ENCODE measurements at places on chromosomes 5 and 9. TPM values are rescaled to one million over a fixed set of nuclear protein-coding genes. Genes with fewer than 3 reads are reported as not detected.

DNA sequence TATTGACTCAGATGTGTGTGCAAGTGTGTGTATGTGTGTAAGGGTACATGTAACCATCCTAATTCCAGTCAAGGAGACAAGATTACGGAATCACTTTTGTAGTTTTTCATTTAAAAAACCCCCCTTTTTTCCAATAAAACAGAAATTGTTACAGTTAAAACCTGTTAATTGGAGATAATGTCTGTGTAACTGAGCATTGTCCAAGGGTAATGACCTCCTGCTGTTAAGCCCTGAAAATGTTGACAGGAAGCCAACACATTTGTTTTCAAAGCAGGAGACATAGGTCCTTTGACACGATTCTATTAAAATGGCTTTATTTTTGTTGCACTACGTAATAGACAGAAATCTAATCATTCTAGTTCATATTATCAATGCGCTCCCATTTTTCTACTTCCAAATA, 457.3 kb upstream of the ARRDC3 start:
- no peak for DNase-seq

DNA sequence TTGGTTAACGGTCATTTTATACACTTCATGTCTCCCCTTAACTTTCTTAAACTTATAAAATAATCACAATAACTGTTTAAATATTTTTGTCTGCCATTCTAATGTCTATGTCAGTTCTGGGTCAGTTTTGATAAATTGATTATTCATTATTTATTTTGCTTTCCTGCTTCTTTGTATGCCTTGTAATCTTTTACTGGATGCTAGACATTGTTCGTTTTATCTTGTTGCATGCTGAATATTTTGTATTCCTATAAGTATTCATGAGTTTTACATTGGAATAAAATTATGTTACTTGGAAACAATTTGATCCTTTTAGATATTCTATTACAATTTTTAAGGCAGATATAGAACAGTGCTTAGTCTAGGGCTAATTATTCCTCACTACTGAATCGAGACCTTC, 952.0 kb downstream of the NR2F1-AS1 start:
- DNase-seq: no peak

GRCh38 chr9:98365227-98365669, 109.8 kb upstream of the TBC1D2 start:
- DNase-seq: no peak

DNA sequence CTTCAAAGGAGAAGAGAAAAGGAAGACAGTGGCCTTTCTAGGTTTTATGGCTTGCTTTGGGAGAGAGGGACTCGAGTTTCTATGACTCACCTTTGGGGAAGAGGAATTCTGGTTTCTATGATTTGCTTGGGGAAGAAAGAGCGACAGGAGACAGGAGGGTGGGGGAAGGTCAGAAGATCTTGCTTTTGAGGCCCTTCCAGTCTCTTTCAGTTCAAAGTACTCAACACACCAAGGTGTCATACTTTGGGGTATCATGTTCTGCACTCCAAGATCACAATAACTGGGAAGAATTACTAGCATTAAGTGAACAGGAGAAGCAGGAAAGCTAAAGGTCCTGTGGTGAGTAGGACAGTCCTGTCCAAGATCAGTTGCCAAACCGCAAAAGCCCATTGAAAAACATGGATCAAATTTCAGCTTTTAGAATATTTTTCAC, 324.5 kb downstream of the ARHGEF28 start:
- no peak for DNase-seq

Gene RUFY1
- polyA plus RNA-seq: 91.5 TPM

Gene SLC6A3
- polyA plus RNA-seq: 0.72 TPM

Gene ACOT12
- 0.60 TPM for polyA plus RNA-seq

DNA sequence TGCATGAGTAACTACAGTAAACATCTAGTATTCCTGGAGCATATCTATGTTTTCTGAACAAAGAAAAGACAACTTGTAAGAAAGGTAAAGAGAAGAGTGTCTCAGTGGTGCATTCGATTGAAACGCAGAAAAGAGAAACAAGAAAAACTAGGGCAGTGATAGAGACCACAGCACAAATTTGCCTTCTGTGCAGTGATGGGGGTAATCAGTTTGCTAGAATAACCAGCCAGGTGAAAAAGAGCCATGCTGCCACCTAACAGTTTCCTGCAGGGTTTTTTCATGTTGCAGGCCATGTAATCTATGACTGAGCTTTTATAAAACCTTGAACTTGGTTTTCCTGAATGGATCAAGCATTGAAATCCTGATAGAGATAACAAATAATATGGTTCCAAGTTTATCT, 198.4 kb upstream of the MEF2C start:
- no peak for DNase-seq

Gene IL4
- not detected for polyA plus RNA-seq

Gene PCDHGB3
- 2.8 TPM for polyA plus RNA-seq

Gene GARNL3
- 13.7 TPM for polyA plus RNA-seq

Gene PCDHB15
- 17.6 TPM for polyA plus RNA-seq

GRCh38 chr9:86471171-86471815, 117.1 kb upstream of the TUT7 start:
- DNase-seq: no peak

- peak; percentile 61 for DNase-seq
Measured at GRCh38 chr9:87201351-87201751, 254.0 kb upstream of the GAS1 start.

Gene ITK
- 0.29 TPM for polyA plus RNA-seq

- no peak for DNase-seq
Measured at GRCh38 chr5:149712439-149713147, 17.5 kb upstream of the PPARGC1B start.

- no peak for DNase-seq
Measured at GRCh38 chr9:79776581-79776980, 204.8 kb downstream of the TLE4 start.

DNA sequence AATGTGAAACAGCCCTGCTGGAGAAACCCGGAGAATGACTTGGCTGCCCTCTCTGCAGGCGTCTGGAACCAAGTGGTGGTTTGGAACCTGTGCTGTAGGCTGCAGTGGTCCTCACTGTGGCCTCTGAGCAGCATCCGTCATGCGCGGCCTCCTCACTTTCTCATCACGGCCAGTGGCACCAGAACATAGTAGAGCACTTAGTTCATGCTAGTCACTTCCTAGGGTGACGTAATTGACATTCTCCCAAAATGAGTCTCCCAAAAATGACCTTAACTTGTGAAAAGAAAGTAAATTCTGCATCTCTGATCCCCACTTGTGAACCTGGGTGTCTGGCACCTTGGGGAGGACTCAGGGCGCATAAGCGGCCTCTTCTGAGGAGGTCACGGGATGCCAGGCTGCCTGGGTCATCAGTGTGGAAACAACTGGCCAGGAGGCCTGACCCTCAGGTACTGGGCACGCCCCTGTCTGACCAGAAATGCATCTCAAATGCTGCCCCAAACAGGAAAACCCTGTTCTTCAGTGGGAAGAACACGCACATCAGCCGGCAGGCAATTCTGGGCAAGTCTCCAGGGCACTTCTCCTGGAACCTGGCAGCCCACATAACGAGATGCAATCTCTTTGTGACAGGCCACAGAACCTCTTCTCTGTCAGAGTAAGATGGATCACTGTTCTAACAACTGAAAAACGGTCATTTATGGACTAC, 36.6 kb upstream of the SPTLC1 start:
- DNase-seq: no peak

DNA sequence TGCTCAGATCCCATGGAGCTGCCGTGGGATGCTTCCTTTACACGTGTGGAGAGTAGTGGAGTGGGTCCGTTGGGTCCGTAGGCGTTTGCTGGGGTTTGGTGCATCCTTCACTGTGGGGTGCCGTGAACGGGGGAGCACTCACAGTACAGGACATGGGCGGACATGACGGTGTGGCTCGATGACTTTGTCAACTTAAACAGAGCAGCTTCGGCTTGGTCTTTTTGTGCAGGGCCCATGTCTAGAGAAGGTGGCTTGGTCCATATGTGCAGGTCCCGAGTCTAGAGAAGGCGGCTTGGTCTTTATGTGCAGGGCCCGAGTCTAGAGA, 26.4 kb upstream of the EXOC3 start:
- DNase-seq: no peak

DNA sequence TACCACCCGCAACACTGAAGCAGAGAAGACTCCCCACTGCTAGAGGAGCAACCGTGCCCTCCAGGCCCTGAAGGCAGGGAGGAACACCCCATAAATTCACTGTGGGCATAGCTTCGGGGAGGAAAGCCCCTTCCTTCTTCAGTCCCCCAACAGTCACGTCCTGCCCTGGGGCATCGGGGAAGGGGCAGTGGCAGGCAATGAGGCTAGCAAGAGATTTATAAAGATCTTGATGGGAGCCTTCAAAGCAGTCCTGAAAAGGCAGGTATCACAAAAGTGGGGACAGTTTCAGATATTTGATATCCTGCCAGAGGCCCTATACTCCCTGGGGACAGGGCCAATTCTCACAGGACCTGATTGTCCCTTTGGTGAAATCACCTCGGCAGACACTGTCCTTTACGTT, 16.9 kb upstream of the TRIM14 start:
- no peak for DNase-seq

Gene PRRT1B
- polyA plus RNA-seq: 0.57 TPM

DNA sequence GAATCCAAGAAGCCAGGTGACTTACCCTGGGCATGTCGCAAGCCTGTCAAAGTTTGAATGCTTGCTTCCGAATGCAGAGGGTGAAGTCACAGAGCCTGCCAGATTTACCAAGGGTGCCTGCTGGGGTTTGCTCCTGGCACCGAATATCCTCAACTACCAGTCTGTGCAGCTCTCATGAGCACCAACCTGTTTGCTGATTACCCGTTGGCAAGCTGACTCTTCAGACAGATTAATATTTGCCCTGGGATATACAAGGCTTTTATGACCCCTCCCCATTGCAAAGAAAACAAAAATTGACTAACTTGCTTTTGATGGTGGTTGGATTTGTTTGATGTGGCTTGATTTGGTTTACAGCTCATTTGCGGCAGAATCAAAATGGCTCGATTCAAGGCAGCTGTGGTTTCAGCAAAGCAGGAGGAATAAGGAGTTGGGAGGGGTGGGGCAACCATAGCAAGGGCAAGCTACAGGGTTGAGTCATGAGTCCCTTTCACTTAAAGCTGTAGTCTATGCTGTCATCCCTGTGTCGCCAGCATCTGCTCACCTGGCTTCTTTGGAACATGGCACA, 82.3 kb upstream of the AGXT2 start:
- DNase-seq: no peak

Data from left renal pelvis (tissue), 4 donors.